Activated gamma-delta T cell (primary cell): ENCODE measurements at places on chromosomes 5 and 9.

DNA sequence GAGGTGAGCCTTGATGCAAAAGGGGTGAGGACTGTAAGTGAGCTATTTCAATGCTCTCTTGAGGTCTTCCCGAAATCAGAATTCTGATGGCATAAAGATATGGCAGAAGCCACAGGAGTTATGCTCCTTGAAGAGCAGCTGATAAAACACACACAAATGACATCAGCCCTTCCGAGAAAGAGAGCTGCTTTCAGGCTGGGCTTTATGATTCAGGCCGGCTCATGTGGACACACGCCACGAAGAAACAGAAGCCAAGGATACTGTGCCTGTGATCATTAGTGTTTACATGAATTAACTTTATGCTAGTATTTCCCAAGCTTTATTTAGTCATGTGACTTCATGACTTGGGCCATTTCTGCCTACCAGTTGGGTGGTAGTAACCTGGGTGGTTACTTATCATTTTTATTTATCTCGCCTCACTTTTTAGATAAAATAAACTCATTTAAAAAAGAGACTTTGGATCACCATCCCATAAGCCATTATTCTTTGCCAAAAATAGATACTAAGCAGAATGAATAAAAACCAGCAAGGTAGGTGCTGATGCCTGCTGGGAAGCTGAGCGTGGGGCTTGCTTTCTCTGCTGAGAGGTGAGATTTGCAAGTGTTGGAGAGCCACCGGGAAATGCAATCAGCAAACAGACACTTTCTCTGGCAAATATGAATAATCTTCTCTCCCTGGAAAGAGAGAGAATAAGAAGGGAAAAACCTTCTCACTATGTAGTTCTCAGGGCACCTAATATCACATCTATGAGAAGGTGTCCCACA lies 73.0 kb upstream of the SLC25A51 start:
- no peak for DNase-seq

- DNase-seq = no peak
Measured at GRCh38 chr9:12880406-12881015, 105.7 kb downstream of the LURAP1L start.

GRCh38 chr9:114033397-114034103 lies 44.5 kb downstream of the AMBP start:
- no peak for DNase-seq

- DNase-seq = no peak
Measured at GRCh38 chr9:87422999-87423398, 74.7 kb upstream of the DAPK1 start.

DNA sequence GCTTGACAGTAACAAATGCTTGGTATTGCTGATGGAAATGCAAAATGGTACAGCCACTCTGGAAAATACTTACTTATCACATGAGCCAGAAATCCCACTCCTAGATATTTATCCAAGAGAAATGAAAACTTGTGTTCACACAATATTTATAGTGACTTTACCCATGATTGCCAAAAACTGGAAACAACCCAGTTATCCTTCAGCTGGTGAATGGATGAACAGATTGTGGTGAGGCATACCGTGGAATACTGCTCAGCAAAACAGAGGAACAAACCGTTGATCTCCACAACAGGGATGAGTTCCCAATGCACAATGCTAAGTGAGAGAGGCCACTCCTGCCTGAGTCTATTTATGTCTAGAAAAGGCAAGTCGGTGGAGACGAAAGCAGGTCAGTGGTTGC lies 40.5 kb upstream of the LRRC14B start:
- no peak for DNase-seq

DNA sequence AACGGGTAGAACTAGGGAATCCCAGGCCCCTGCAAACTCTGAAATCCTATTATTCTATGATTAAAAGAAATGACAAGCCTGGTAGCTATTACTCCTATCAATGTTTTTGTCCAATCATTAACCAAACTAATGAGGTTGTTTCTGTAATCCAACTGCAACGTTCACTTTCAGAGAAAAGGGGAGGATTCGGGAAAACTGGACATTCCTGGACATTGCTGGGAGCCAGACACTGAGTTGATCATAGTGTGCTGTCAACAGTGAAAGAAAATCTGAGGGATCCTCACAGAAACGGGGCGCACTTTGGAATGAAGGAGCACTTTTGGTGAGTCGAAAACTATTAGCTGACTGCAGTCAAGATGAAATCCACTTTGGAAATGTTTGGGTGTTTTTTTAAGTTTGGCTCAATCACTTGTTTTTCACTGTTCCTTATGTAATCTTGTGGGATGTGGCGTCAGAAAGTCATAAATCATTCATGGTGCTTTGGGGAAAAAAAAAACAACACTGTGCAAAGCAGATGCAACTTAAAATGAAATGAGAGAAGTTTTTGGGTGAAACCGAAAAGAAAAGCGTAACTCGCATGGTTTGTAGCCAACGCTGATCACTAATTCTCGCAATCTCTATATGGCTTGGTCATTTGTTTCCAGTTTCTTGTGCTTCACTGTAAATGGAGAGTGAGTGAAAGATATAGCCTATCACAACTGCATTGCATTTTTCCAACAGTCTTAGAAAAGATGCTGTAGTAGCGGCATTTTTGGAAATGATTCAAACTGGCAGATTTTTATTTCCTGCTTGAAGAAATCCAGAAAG lies 51.2 kb upstream of the ADRA1B start:
- DNase-seq = no peak

DNA sequence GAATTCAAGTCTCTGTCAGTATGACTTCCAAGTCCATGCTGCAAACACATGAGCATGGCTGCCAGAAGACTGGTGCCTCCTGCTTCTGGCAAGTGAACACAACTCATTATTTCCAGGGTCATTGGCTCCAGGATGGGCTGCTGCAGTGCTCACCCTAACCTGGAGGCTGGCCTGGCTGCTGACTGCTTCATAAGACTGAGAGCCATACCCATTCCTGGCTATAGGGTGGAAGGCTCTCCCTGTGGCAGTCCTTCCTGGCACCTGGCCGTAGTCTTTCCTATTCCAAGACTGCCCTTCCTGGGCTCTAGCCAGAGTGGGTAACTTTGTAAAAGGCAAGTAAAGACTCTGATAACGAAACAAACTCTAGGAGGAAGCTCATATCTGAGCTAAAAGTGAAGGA lies 51.2 kb downstream of the CXXC5 start:
- no peak for DNase-seq

DNA sequence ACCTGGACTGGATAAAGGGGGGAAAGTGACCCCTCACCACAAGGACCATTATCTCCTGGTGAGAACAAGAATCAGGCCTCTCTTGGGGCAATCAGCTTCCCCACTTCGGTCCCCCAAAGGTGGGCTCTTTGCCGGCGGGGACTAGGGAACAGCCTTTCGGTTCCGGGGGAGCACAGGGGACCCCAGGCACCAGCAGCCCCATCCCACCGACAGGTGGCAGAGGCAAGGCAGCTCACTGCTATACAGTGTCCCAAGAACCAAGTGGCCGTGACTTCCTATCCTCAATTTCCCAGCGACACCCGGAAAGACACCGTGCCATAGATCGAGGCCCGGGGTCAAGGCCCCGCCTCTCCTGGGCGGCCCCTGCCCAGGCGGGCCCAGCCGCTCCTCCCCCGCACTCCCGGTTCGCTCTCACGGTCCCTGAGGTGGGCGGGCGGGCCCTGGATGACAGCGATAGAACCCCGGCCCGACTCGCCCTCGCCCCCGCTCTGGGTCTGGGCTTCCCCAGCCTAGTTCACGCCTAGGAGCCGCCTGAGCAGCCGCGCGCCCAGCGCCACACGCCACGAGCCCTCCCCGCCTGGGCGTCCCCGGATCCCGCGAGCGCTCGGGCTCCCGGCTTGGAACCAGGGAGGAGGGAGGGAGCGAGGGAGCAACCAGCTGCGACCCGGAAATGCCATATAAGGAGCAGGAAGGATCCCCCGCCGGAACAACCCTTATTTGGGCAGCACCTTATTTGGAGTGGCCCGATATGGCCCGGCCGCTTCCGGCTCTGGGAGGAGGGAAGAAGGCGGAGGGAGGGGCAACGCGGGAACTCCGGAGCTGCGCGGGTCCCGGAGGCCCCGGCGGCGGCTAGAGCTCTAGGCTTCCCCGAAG lies 655 bp upstream of the EGR1 start:
- DNase-seq = peak; percentile 89

- no peak for DNase-seq
Measured at GRCh38 chr9:68704498-68704813, 584 bp upstream of the PIP5K1B start.

GRCh38 chr5:135393229-135393628 lies 5.8 kb downstream of the MACROH2A1 start:
- DNase-seq = no peak

DNA sequence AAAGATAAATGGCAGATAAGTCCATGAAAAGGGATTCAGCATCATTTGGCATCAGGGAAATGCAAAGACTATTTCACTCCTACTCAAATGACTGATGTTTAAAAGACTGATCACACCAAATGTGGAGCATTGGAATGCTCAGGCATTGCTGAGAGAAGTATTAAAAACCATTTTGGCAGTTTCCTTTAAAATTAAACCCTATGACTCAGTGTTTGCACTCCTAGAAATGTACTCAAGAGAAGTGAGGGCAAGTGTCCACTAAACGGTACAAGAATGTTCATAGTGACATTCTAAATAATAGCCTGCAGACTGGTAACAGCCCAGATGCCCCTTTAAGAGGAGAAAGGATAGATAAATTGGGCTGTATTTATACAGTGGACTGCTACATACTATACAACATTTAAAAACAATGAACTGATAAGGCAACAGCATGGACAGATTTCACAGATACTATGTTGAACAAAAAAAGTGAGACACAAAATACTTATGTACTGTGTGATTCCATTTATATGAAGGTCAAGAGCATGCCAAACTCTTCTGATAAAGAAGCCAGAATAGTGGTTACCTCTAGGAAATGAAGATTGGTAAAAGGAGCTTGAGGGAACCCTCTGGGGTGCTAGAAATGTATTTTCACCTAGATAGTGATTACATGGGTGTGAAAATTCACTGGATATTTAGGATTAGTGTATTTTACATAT lies 24.6 kb downstream of the APC start:
- no peak for DNase-seq

GRCh38 chr9:114303571-114303970 lies 19.3 kb upstream of the ORM1 start:
- DNase-seq = no peak

DNA sequence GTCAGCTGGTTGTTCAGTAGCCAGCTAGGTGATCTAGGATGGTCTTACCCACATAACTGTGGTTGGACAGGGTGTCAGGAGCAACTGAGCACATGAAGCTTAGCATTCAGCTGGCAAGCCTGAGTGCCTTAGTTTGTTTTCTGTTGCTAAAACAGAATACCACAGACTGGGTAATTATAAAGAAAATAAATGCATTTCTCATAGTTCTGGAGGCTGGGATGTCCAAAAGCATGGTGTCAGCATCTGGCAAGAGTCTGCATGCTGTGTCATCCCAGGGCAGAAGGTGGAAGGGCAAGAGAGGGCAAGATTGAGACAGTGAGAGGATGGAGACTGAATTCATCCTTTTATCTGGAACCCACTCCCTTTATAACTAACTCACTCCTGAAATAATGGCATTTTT lies 921.5 kb downstream of the TLE4 start:
- DNase-seq = no peak

DNA sequence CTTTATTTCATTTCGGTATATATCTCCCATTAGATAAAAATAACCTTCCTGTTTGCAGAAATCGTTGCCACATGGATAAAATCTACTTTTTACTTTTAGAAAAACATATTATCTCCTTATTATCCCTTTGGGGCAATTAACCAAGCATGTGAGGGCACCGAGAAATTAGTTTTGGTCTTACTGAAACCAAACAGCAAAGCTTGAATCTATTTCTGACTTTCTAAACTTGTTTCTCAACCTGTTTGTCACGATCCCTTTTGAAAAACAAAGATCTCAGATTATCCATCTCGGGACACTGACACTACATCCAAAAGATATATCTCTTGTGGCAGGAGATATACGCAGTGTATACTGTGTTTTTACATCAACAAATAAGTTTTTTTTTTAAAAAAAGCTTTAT lies 2.3 kb downstream of the TUT7 start:
- DNase-seq = no peak

- DNase-seq = no peak
Measured at GRCh38 chr5:116553366-116553765, 21.3 kb downstream of the SEMA6A start.

DNA sequence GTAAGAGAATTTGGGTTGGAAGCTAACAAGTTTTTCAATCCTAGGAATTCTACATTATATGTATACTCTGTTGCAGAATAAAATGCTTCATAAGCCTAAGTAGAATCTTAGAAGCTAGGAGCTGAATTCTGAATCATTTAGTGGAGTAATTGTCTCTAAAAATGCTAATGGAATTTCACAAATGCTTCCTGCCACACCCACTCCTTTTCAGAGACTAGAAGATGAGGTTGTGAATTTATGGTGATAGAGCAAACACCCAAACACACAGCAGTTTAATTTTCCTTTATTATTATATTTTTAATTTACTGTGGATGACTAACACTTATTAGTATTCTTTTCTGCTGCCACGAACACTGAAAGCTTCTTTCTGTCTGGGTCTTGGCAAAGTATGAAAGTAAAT lies 208.0 kb upstream of the PDE4D start:
- DNase-seq = no peak

DNA sequence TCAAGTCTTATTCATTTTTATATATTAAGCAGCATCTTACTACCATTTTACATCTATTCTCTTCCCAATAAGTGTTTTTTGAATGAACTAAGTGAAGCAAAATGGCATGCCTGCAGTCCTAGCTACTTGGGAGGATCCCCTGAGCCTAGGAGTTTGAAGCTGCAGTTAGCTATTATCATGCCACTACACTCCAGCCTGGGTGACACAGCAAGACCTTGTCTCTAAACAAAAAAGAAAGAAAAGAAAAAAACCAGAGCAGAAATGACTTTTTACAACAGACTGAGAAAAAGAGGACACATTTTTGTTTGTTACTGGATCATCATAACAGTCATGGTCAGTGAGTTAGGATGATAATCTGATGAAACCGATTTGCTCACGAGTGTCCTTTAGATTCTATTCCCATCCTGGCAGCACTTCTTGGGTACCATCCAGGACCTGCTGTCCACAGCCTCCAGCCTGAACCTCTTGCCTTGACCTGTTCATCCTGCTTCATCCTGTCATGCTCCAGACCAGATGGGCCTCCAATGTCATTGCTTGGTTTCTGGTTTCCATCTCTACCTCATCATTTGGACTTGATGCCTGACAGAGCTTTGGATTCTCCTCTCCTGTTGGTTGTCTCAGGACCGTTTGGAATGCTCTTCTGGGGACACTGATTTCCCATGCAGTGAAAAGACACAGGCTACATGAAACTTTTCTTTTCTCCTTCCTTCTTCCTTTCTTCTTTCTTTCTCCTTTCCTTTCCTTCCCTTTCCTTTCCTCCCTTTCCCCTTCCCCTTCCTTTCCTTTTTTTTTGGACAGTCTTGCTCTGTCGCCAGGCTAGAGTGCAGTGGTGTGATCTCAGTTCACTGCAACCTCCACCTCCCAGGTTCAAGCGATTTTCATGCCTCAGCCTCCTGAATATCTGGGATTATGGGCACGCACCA lies 50.1 kb upstream of the GLRX start:
- no peak for DNase-seq

- DNase-seq = no peak
Measured at GRCh38 chr5:151450605-151451004, 3.2 kb downstream of the SLC36A1 start.

- DNase-seq = no peak
Measured at GRCh38 chr5:128480158-128480557, 57.9 kb downstream of the FBN2 start.
